Effector CD8-positive, alpha-beta T cell (primary cell): ENCODE measurements at places on chromosomes 2 and 18.

DNA sequence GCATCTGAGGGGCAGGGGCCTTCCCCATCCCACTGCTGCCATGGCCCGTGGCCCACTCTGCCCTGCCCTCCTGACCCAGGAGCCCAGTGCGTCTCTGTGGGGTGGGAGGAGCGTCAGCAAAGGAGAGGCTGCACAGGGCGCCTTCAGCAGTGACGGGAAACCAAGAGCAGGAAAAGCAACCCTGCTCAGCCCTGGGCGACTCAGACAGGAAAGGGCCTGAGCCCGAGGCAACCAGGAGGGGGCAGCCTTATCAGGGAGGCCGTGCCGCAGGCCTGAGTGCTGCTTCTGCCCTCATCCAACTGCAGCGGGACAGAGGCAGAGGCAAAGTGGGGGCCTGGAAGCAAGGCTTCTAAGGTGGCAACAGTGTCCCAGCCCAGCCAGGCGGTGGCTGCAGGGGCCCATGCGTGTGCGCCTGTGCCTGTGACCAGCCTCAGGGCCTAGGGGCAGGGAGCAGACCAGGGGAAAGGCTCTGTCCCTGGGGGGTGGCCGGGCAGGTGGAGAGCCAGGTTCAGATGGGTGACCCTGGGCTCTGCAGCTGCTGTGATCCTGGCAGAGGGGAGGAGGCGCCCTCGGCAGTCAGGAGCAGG, 23.3 kb upstream of the ALPI start:
- no peak for DNase-seq

DNA sequence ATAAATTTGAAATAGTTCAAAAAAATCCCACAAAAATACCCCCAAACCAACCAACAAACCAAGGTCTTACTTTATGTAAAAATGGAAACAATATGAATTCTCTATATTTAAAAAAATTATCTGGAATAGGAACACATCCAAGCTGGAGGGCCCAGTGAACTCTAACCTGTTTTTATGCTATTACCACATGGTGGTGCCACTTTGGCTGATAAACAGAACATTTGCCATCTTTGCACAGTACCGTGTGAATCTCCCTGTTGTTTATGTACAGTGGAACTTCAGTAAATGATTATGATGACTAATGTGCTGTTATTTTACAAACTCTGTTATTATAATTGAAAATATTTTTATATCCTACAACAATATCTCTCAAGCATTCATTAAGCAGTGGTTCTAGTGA, 145.3 kb upstream of the SMAD7 start:
- DNase-seq = no peak

GRCh38 chr2:101427240-101427639, 39.9 kb upstream of the CREG2 start:
- no peak for DNase-seq

DNA sequence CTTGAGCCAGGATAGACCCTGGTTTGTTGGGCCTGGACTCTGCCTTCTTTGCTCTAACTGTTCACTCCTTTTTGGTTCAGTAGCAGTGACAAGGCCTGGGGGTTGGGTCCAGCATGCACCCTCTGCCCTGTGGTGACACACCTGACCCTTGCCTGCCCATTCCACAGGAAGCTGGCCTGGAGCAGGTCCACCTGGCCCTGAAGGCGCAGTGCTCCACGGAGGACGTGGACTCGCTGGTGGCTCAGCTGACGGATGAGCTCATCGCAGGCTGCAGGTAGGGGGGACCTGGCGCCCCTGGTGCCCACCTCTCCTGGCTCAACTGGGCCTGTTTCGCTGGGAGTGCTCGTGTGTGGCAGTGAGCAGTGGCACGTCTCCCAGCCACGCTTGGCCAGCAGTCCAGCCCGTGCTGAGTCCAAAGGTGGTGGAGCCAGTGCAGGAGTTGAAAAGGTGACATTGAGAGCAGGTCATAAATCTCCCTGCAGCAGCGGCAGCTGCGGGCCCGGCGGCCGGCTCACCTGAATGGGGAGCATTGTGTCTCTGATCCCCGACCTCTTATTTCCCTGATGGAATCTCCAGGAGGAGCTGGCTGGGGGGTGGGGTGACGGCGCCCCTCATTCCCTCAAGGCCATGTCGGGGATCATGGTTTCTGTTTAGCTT, 102.6 kb downstream of the DYSF start:
- DNase-seq = no peak

DNA sequence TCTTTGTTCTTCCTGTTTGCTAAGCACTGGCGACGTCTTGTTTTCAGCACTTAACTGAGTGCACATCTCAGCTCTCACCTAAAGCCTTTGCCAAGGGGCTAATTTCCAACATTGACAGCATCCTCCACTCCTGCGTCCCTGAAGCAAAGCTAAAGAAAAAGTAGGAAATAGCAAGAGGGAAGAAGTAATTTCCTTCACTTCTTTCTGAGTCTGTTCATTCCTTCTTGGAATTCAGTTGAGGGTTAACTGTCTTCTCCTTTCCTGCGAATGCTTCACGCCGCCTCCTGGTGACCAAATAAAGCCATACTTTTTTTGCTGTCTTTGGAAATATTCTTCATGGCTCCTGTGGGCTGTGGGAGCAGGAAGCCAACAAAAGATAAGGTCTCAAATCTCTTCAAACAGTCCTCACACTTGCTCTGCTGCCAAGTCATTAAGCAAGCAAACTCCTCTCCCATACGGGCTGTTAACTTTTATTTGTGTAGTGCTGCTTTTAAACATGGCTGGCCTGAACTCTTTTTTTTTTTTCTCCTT, 100.9 kb downstream of the DPP10 start:
- DNase-seq = no peak

DNA sequence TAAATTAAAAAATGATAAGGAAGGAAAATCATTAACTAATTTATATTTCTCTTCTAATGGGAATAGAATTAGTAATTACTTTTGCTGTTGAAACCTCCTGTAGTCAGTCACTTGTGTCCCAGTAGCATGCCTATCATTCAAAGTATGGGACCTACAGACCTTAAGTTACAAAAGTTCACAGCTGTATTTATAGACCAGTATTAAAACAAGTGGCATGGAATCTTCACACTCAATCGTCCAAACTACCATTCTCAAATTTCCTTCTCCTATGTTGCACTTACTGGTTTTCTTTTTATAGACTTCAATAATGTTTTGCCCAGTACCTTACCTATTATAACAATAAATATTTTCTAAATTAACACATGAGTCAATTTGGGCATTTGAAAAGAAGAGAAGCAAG, 639.9 kb downstream of the ERBB4 start:
- no peak for DNase-seq

DNA sequence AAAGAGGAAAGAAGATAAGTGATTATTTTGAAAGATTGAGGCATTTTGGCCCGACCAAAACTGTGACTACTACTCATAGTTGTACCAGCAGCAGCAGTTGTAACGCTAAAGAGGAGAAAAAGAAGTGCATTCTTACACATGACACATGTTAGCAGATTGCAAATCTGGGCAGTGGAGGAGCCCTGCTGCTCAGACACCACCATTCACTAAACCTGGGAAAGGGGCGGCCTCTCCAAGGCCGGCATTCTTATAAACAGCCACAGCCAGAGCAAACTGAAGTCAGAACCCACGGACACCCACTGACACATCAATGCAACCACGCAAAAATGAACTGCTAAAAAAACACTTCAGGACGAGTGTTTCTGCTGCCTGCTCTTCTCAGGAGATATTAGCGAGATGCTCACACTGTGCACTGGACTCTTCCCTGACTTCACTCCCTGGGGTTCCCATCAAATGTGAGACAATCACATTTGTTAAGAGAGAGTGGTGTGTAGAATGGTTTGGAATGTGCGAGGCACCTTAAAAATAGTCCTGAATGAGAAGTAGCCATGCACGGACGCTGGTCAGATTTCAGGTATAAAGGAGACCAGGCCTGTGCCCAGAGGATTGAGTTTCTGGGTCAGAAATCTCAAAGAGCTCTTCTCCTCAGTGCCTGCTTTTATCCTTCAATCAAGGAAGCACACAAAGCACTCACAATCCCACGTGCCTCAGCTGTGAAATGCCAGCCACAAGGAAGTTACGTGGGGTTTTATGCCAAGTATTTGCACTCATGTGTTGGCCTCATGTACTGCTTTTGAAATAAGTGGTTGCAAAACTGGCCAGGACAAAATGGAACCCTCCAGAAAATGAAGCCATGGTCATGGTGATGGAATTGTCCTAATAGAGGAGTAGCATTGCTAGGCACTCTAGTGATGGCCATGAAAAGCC, 83.4 kb downstream of the MTCL1 start:
- DNase-seq = no peak

DNA sequence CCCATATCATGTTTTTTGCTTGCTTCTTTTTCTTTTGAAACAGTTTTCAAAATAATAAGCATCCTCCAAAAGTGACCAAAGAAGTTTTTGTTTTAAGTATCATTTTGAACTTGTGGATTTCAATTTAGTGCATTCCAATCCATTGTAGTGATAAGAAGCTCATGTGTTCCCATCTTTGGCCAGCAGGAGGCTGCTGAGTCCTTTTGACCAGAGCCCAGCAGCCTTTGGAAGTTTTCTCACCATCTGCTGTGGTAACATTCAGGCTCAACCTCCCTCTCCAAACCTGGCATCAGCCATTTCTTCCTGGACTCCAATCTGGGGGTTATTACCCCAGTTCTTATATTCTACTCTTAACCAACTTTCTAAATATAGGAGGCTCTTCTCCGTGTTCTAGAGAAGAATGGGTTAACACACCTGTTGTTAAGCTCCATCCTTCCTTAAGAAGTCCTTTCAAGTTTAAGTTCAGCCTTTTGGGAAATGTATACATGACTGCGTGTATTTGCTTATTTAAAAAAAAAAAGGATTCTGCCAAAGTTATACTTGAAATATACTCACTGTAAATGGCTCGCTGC, 39.0 kb upstream of the MAL start:
- DNase-seq = no peak

- DNase-seq = no peak
Measured at GRCh38 chr18:27404855-27405254, 219.7 kb upstream of the CHST9 start.

- peak; percentile 45 for DNase-seq
Measured at GRCh38 chr2:171160119-171160955, at the start of gene TLK1. TLK1 (minus strand) TSS chr2:171160893; CDS start chr2:171160428, 465 bp downstream.

GRCh38 chr2:236568922-236569572, 578 bp upstream of the ACKR3 start:
- no peak for DNase-seq

DNA sequence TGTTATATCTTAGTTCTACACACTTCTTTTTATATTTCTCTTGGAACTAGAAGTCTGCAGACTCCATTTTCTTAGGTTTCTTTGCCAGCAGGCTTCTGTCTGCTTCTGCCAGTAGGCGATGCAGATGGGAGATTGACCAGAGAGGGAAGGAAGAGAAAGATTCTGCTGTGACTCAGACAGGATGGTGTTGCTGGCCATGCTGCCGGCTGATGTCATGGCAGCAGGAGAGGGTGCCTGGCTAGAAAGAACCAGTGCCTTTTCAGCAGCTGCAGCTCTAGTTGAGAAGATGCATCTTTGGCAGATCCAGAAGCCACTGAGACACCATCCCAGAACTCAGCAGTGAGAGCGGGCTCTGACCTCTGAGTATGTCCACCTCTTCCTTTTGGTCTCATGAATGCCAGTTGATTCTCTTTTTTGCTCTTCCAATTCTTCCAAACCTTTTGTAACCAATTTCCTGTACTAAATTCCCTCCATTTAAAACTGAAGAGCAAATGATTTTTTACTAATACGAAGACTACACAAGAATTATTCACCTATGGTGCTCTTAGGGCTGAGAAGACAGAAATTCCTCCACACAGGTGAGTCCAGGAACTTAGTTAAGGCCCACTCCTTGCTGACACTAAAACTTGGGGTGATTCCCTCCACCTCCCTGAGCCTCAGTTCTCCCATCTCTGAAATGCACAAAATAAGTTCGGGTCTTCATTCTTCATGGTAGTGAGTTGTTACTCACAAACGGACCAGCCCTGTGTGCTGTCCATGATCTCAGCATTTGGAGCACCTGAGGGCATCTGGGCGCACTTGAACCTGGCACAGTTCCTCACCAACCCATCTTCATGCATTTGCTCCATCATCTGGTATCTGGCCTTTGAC, 200.7 kb downstream of the MYCN start:
- no peak for DNase-seq

DNA sequence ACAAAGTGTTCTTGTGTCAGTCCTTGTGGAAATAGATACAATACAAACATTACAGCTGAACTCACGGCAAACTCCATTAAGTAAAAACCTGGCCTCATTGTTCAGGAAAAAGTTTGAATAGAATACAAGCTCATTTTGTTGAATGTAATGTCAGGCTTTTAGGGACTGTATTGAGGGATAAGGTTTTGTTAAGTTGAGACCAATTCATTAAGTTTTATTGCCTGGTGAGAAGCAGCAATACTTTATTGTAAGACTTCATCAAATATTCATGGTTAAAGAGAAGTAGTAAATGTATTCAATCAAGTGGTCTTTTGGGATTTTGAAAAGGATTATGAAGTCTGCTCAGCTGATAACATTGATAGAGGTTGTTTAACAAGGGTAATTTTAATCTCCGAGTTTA, 35.4 kb upstream of the METAP1D start:
- no peak for DNase-seq

- DNase-seq = no peak
Measured at GRCh38 chr2:1621041-1621440, 123.3 kb downstream of the PXDN start.

- DNase-seq = no peak
Measured at GRCh38 chr2:164450278-164450677, 171.0 kb downstream of the GRB14 start.

- DNase-seq = no peak
Measured at GRCh38 chr2:23924589-23925359, 2.1 kb downstream of the ATAD2B start.

DNA sequence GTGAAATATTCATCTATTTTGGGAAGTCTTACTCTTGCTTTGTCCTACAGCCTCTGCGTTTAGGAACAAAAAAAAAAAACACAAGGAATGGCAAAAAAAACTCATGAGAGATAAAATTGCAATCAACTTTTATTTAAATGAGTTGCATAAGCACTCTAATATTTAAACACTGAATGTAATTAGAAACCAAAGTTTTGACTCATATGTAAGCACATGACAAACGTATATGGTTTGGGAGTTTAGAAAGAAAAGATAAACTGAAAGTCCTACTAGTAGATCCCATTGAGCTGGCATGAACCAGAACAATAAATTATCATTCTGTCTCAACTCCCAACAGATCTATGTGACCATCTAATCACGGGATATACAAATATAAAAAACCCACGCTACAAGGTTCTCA, 44.8 kb downstream of the REV1 start:
- DNase-seq = no peak

DNA sequence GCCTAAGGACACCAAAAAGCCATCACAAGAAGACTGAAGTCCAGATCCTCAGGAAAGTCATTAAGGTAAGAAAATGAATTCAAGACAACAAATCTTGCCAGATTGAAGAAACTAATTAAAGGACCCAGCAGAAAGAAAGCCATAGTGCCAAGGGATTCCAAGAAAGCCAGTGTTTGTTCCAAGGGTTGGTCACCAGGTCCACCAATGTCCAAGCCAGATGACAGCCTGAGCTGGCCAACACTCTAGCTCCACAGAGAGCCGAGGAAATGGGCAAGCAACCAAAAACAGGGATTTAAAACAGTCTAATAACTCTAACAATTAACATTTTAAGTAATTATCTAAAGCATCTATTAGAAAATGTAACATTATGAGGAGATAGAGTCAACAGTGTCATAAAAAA, 49.2 kb downstream of the DNER start:
- DNase-seq = no peak

GRCh38 chr2:43472527-43473194, 123.2 kb downstream of the THADA start:
- no peak for DNase-seq
